ENCODE measurements at places on chromosomes 2 and 18. TPM values are rescaled to one million over a fixed set of nuclear protein-coding genes. Genes with fewer than 3 reads are reported as not detected.

Gene CCDC148
- total RNA-seq: 1.2 TPM

Gene PCARE
- total RNA-seq: 2.4 TPM

Gene AP1S3
- total RNA-seq: 0.31 TPM

Gene PRSS56
- total RNA-seq: not detected

Gene GLI2
- 1.8 TPM for total RNA-seq

Gene RMND5A
- 112 TPM for total RNA-seq

Gene DNAJC5G
- 0.54 TPM for total RNA-seq

DNA sequence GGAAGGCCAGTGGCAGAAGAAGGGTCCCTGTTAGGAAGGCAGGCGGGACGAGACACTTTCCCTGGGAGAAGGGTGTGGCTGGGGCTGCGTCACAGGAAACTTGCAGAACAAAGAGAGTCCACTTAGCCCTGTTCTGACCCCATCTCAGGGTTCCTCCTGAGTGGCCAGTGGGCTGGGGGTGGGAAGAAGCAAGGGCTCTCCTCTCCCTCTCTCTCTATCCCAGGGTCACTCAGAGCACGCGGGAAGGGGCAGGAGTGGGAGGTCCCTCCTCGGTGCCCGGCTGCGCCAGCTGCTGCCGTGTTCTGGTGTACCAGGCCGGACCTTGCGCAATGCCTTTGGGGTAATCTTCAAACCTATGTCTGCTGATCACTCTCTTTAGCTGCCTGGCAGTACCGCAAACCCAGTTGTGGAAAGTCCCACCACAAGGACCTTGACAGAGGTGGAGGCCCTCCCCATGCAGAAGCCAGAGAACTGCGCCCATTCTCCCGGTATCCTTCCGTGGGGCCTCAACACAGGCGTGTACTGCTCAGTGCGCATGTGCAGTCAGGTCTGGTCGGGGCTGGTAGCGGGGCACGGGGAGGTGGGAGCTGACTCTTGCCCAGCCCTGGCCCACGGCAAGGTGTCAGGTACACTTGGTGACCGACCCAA is 47.8 kb upstream of the ST3GAL5 start:
- peaks cover 19% of the 10 kb centered on the region for H3K4me1 ChIP-seq
- no peak overlapping the region for H3K4me3 ChIP-seq
- H3K27ac ChIP-seq: no peak overlapping the region
- H3K36me3 ChIP-seq: no peaks in the 10 kb centered on the region
- peak; percentile 54 for DNase-seq

DNA sequence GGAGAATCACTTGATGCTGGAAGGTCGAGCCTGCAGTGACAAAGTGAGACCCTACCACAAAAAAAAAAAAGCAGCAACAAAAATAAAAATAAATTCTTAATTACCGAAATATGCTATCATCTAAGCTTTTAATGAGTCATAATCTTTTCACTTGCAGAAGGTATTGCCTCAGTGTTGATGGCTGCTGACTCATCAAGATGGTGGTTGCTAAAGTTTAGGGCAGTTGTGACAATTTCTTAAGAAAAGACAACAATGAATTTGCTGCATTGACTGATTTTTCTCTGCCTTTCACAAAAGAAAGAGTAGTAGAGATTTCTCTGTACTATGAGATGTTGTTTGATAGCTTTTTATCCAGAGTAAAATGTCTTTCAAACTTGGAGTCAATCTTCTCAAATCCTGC is 1809.0 kb downstream of the SUCLG1 start:
- no peaks in the 10 kb centered on the region for H3K27me3 ChIP-seq
- no peak overlapping the region for H3K4me3 ChIP-seq
- no peaks in the 10 kb centered on the region for H3K4me1 ChIP-seq
- no peak overlapping the region for H3K27ac ChIP-seq
- no peak for DNase-seq

GRCh38 chr2:215933151-215933550 is 80.2 kb downstream of the MREG start:
- H3K27ac ChIP-seq: no peak overlapping the region
- H3K27me3 ChIP-seq: no peaks in the 10 kb centered on the region
- no peak for DNase-seq
- no peak overlapping the region for H3K4me3 ChIP-seq
- H3K36me3 ChIP-seq: no peaks in the 10 kb centered on the region

DNA sequence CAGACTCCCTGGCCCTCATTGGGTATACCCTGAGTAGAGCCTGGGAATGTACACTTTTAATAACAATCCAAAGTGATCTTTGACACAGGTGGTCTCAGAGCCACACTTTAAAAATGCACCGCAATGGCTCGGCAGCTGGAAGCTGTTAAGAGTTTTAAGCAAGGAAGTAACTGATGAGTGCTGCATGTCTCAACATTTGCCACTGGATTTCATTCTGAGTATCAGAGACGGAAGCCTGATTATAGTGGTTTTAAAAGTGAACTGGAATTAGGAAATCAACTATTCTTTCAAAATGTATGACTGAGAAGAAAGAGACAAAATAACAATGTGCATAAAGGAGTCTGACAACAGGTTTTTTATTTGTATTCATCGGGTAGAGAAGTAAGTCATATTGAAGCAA is 7.5 kb downstream of the MBOAT2 start:
- H3K27ac ChIP-seq: no peak overlapping the region
- H3K36me3 ChIP-seq: no peaks in the 10 kb centered on the region
- H3K27me3 ChIP-seq: no peaks in the 10 kb centered on the region

GRCh38 chr2:64880193-64880951 is 108.8 kb upstream of the SLC1A4 start:
- H3K36me3 ChIP-seq: no peaks in the 10 kb centered on the region
- H3K27ac ChIP-seq: no peak overlapping the region
- DNase-seq: no peak
- no peak overlapping the region for H3K4me3 ChIP-seq
- no peaks in the 10 kb centered on the region for H3K27me3 ChIP-seq
- H3K4me1 ChIP-seq: no peaks in the 10 kb centered on the region

DNA sequence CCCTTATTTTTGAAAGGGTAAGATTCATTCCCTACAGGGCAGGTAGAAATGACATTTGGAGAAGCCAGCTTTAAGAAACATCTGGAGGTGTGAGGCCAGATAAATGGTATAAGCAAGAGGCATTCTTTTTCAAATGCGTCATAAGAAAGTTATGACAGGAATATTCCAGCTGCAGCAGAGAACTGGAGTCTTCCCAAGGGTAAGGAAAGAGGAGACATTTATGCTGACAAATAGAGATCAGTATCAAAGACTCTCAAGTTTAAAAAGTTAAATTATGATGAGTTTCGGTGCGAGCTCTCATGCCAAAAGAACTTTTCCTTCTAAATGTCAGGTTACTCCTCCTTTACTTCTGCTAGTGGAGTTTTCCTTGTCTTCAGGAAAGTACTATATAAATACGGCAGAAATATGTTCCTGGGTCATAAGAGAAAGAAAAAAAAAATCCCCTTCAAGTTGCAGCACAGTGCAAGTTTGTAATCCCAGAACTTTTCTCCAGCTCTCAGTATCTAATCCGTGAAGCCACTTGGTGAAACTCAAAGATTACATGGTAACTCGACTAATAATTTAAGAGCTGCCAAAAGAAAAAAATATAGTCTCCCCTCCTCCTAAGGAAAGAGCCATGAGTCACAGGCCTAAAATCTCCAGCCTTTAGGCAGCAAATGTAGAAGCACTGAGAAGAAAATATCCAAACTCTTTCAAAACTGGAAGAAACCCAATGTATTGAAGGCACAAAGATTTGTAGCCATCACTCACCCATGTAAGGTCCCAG is 428.1 kb downstream of the MEIS1 start:
- H3K27me3 ChIP-seq: no peaks in the 10 kb centered on the region
- DNase-seq: no peak
- H3K27ac ChIP-seq: peak overlapping the region; percentile 41
- H3K4me3 ChIP-seq: no peak overlapping the region

GRCh38 chr18:23661735-23662308 is 889 bp downstream of the ANKRD29 start:
- peak overlapping the region; percentile 71 for H3K27ac ChIP-seq
- H3K4me3 ChIP-seq: peak overlapping the region; percentile 84
- no peaks in the 10 kb centered on the region for H3K27me3 ChIP-seq
- no peaks in the 10 kb centered on the region for H3K36me3 ChIP-seq

GRCh38 chr2:231094736-231095346 is 30.0 kb downstream of the HTR2B start:
- H3K27me3 ChIP-seq: no peaks in the 10 kb centered on the region
- no peak for DNase-seq
- H3K4me1 ChIP-seq: no peaks in the 10 kb centered on the region
- no peak overlapping the region for H3K27ac ChIP-seq
- H3K4me3 ChIP-seq: no peak overlapping the region
- peaks cover 65% of the 10 kb centered on the region for H3K36me3 ChIP-seq

DNA sequence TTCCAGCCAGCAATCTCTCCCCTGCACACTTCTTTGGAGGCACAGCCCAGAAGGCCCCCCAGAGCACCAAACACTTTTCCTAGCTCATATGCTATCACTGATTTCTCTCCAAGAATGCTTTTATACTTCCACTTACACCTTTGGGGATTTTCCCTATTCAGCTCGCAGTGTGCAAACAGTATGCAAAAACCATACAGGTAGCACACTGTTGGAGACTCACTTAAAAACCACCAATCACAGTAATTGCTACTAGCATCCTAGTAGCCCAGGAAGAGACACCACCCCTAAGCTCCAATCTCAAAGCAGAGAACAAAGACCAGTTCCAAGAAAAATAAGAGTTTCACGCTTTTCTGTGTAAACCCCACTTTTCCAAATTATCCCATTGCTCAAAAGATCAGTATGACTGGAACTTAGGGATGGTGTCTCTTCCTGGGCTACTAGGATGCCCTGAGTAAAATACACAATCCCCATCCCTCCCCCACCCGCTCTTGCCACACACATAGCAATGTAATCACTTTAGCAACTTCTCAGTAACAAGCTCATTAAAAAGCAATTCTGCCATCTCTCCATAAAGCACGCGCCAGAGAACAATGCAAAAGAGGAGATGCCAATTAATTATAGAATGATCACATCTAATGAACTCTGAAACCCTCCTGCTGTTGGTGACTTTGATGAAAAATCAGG is 43.0 kb downstream of the KLF7 start:
- no peak overlapping the region for H3K4me3 ChIP-seq
- no peaks in the 10 kb centered on the region for H3K36me3 ChIP-seq
- no peaks in the 10 kb centered on the region for H3K27me3 ChIP-seq
- DNase-seq: no peak
- H3K4me1 ChIP-seq: peaks cover 22% of the 10 kb centered on the region
- peak overlapping the region; percentile 55 for H3K27ac ChIP-seq

GRCh38 chr2:229640636-229641035 is 73.7 kb downstream of the DNER start:
- no peaks in the 10 kb centered on the region for H3K27me3 ChIP-seq
- H3K27ac ChIP-seq: no peak overlapping the region
- no peaks in the 10 kb centered on the region for H3K36me3 ChIP-seq
- DNase-seq: no peak
- no peak overlapping the region for H3K4me3 ChIP-seq

DNA sequence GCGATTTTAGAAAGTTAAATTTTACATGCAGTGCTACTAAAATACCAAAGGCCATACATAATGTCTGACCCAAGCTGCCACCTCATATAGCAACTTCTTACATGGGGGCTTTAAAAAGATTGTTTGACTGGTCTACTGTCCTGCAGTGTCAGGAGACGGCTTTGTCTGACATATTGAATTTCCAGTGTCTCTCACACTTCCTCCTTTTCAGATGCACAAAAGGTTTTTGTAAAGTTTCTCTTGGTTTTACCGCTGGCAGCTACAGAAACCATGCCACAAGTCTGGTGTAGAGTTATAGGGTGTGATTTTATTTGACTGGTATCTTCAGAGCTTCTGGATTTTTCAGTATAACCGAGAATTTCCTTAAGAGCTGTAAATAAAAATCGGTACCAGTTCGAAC is 1.1 kb upstream of the ASAP2 start:
- no peaks in the 10 kb centered on the region for H3K36me3 ChIP-seq
- DNase-seq: no peak
- H3K27me3 ChIP-seq: no peaks in the 10 kb centered on the region
- H3K4me3 ChIP-seq: peak overlapping the region; percentile 87
- H3K4me1 ChIP-seq: peaks cover 35% of the 10 kb centered on the region

GRCh38 chr2:10233131-10234012 is 69.3 kb upstream of the HPCAL1 start:
- no peak for DNase-seq
- no peaks in the 10 kb centered on the region for H3K36me3 ChIP-seq
- H3K4me3 ChIP-seq: no peak overlapping the region
- no peaks in the 10 kb centered on the region for H3K27me3 ChIP-seq
- H3K4me1 ChIP-seq: peaks cover 15% of the 10 kb centered on the region
- no peak overlapping the region for H3K27ac ChIP-seq

GRCh38 chr18:70329071-70329470 is 40.2 kb downstream of the SOCS6 start:
- H3K27me3 ChIP-seq: no peaks in the 10 kb centered on the region
- no peak overlapping the region for H3K4me3 ChIP-seq
- peak overlapping the region; percentile 19 for H3K27ac ChIP-seq
- DNase-seq: no peak

DNA sequence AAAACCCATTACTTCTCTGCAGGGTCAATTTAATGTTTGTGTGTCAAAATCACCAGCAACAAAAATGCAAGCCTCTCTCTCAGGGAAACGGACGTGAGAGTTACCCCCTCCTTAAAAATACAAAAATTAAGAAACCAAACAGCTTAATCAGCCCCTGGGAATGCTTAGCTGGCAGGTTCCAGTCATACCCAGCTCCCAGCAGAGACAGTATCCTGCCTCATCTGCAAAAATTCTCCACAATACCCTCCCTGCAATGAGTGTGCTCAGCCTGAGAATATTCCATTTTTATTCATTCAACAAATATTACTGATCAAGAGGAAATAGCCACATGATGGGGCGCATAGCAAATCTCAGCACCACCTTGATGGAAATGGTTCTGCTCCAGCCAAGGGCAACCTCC is 36.3 kb downstream of the ST8SIA5 start:
- no peak for DNase-seq
- no peaks in the 10 kb centered on the region for H3K27me3 ChIP-seq
- no peaks in the 10 kb centered on the region for H3K36me3 ChIP-seq
- H3K27ac ChIP-seq: no peak overlapping the region

- no peaks in the 10 kb centered on the region for H3K36me3 ChIP-seq
- H3K4me3 ChIP-seq: no peak within 1 kb of the TSS
- H3K4me1 ChIP-seq: no peaks in the 10 kb centered on the region
- no peak for DNase-seq
- H3K27me3 ChIP-seq: no peaks in the 10 kb centered on the region
Measured at GRCh38 chr2:224716201-224716600, at the start of gene CCDC195. CCDC195 (minus strand) TSS chr2:224716365; CDS start chr2:224716365, 0 bp downstream.
